Nasal cavity respiratory epithelium epithelial cell of viscerocranial mucosa (primary cell): ENCODE measurements at places on chromosomes 16 and 17. TPM values are rescaled to one million over a fixed set of nuclear protein-coding genes. Genes with fewer than 3 reads are reported as not detected.

The TBC1D3I gene
- 0.07 TPM in 1 of 2 replicates, not detected in the other for total RNA-seq

The OR1A1 gene
- under 0.01 TPM in 1 of 2 replicates, not detected in the other for total RNA-seq

The PRAC1 gene
- total RNA-seq: not detected in 2 replicates

The GJC1 gene
- total RNA-seq: 1.5 and 6.5 TPM in 2 replicates

The BCL6B gene
- total RNA-seq: not detected in 2 replicates

The TEX14 gene
- total RNA-seq: 0.07 TPM in 1 of 2 replicates, not detected in the other

The SPIRE2 gene
- total RNA-seq: 0.68 and 2.9 TPM in 2 replicates

The PRR14 gene
- 7.9 and 10.5 TPM in 2 replicates for total RNA-seq

The TBC1D3B gene
- 1.4 and 3.2 TPM in 2 replicates for total RNA-seq

The IL21R gene
- not detected in 2 replicates for total RNA-seq

The MLKL gene
- 6.5 and 11.7 TPM in 2 replicates for total RNA-seq

The SOX8 gene
- total RNA-seq: under 0.01 TPM in 1 of 2 replicates, not detected in the other

The SDR42E2 gene
- not detected in 2 replicates for total RNA-seq

The TBC1D3H gene
- total RNA-seq: not detected in 2 replicates

The ENPP7 gene
- total RNA-seq: not detected in 2 replicates

The MAZ gene
- total RNA-seq: 151 and 243 TPM in 2 replicates

The ABCC6 gene
- under 0.01 and 0.57 TPM in 2 replicates for total RNA-seq

The KRT32 gene
- total RNA-seq: not detected in 2 replicates
